ENCODE measurements at places on chromosomes 7 and 10.

GRCh38 chr10:25974897-25975459 is 40.9 kb downstream of the MYO3A start:
- no peak for ATAC-seq

DNA sequence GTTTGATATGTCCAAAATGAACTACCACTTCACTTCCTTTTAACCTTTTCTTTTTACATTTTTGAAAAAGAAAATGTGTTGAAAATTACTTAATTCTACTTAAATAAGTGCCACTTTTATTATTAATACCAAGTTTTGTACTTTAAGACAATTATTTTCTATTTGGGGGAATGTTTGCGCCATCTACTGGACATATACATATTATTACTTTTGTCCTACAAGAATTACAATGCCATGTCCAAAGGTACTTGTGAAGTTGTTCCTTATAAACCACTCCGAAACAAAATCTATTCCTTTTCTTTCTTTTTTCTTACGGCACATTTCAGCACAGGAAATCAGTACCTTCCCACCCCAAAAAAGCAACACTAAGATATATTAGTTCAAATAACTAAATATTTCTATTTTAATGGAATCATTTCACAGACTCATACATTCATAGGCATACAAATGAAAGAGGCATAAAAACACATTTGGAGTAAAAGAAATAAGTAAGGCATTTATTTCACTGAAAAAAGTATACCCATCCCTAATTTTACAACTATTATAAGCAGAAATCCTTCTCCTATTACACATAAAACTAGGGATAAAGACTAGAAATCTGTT is 169.9 kb downstream of the RNF133 start:
- peak; percentile 58 for ATAC-seq

DNA sequence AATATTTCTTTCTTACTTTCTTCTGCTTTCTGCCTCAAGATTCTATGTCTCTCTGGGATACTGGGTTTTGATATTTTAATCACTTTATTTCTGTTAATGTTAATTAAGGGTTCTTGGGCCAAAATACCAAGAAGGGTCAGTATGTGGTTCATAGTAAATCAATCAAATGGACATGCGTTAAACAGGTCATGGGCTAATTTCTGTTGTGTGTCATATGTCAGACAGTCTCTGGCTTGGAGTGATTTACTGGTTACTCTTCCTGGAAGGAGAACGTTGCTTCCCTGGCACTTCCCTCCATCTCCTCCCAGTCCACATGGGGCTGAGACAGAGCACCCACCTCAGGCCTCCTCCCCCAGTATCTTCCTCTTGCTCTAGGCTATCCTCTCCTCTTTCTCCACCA is 489.1 kb downstream of the SUGCT start:
- no peak for ATAC-seq

DNA sequence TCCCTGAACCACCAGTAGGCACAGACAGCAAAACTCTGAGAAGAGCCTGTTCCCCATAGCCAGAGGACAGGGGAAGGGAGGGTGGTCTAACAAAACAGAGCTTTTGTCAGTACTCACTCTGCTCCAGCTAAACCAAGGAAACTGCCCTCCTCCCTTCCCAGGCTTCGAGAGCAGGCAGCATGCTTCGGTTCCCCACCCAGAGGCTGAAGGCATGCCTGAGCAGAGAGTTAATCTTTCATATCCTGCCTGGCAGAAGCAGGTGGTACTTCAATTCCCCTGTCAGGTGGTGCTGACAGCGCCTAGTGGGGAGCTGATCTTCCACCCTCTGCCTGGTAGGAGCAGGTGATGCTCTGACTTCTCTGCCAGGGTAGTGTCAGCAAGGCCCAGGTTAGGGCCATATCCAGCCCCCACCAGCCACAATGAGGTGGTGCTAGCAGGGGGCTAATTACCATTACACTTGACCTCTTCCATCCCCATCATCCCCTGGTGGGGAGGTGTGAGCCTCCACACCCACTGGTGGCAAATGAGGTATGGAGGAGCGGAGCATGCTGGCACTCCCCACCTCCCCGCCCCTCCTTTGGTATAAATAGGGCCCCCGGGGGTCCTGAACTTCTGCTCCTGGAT is 35.1 kb downstream of the SDK1 start:
- no peak for ATAC-seq

DNA sequence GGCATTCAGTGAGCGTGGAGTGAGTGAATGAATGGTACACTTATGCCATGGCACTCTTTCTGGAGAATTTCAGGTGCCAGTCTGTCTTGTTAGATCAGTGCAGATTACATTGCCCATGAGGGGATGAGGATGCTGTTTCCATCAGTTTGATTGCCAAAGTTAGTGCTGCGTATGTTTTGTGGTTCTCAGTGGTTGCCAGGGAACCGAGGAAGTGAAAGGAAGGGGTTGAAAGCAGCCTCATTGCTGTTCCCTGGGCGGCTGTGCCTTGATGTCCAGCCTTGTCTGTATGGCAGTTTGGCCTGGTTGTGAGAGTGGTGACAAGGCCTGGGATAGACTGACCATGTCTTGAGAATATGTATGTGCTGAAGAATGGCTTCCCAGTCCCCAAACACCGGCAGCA is 30.2 kb downstream of the WBP1L start:
- no peak for ATAC-seq

GRCh38 chr10:123154711-123155505 is 706 bp downstream of the BUB3 start:
- ATAC-seq, result peak; percentile 69

DNA sequence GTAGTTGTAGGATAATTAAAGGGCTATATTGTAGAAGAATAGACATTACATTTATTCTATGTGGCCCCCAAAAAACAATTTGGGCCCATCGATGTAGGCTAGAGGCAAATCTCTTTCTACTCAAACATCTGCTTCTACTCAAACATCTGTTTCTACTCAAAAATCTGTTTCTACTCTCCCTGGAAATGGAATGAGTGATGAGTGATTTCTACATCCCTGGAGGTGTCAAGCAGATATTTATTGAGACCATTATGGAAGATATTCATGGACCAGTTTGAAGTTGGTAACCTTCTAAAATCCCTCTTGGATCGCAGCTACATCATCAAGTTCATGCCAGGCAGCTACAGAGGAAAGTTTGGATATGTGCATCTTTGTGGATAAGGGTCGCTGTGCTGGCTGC is 5.1 kb upstream of the PLPP4 start:
- no peak for ATAC-seq

GRCh38 chr7:4951903-4952636 is 6.9 kb downstream of the MMD2 start:
- ATAC-seq, result peak; percentile 55

GRCh38 chr7:124915242-124915641 is 14.4 kb downstream of the POT1 start:
- no peak for ATAC-seq

DNA sequence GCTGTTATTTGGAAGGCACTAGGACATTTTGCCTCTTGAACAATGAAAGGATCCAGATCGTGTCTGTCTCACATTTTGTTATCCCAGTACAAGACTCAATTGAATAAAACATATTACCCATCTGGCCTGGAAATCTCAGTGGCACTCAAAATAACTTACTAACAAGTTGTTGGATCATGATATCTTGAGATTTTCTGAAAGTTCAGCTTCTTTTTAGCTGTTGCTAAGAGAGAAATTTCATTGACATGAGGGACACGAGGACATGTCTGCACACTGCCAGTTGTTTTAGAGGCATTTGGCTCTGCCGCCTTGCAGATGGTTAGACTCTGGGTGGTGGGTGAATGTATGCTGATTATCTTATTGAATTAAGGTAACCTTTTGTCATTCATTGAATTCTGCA is 41.0 kb downstream of the KAT6B start:
- ATAC-seq, result no peak

GRCh38 chr7:91541641-91542040 is 277.4 kb downstream of the FZD1 start:
- ATAC-seq, result no peak

DNA sequence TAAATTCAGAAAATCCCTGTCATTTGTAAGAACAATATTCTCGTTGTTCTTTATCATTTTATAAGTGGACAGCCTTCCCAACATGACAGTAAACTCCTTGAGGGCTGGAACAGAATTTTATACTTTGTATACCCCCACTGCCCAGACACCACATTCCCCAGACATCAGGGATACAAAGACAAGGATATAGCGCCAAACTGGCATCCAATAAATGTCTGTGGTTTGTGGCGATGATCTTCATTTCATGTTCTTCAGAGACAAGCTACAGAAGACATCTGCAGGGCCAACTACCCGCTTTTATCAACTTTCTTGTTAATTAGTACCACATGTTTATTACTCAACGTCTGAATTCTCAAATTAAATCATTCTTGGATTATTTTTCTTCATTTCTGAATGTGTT is 155.9 kb downstream of the ATE1 start:
- ATAC-seq, result no peak

- no peak for ATAC-seq
These were observed 111.0 kb downstream of the GRID1 start for GRCh38 chr10:86255405-86256251.

DNA sequence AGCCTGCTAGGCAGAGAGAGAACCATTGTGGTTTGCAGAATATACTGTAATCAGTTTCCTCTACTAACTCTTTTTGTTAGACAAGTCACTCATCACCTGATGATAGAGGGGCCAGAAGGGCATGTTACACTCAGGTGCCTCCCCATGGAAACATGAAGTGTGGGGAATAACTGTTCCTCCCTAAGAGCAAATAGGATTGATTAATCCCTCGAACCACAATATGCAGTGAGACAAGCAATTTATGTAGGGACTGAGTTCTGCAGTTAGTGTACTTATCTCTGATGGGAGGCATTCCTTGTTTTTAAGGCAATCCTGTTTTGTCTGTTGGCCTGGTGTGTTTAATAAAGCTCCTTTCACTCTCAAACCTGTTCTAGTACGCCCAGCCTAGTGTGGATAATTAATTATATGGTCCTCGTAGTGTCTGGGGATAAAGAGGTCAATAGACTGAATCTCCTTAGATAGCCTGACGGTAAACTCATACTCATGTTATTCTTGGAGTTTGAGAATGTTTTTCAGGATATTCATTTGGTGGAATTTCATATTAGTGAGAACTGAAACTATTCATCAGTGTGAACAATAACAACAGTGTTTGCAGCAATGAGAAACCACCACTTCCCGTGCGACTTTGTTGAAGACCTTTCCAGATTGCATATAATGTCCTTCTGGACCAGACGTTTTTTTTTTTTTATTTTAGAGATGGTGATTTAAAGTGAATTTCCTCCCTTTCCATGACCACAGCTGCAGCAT is 344.8 kb upstream of the FZD8 start:
- no peak for ATAC-seq

All from SK-N-SH treated with all-trans-retinoic acid at 6 μM for 48 hours (cell line).